ENCODE measurements at places on chromosomes 16 and 17.
A peak's percentile ranks its signal among the peaks of the same experiment; 100 is the strongest.

DNA sequence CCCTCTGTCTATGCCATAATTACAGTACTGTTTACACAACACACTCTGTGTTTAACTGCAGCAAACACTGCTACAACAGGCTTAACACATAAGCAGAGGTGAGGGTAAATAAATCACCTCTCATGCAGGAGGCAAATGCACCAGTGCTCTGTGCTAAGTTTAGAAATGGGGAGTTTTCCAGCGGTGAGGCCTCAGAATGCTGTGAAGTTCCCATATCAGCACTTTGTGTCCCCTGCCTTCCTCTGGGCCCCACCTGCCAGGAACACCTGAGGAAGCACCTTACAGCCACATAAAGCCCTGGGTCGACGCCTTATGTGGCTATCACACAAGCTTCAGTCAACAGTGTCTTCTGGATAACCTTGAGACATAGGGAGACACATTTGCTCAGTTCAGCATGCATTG is 304.5 kb downstream of the HAPSTR1 start:
- H3K4me1 ChIP-seq = no peaks in the 10 kb centered on the region
- DNase-seq = no peak
- H3K27ac ChIP-seq = no peak overlapping the region
- H3K36me3 ChIP-seq = no peaks in the 10 kb centered on the region
- no peaks in the 10 kb centered on the region for H3K27me3 ChIP-seq

GRCh38 chr16:30949650-30950515 is 1.0 kb downstream of the ORAI3 start:
- no peaks in the 10 kb centered on the region for H3K27me3 ChIP-seq
- peaks cover 11% of the 10 kb centered on the region for H3K4me1 ChIP-seq
- peak overlapping the region; percentile 86 for H3K27ac ChIP-seq
- peak; percentile 81 for DNase-seq
- H3K4me3 ChIP-seq = peak overlapping the region; percentile 70
- no peaks in the 10 kb centered on the region for H3K36me3 ChIP-seq

- H3K4me3 ChIP-seq = peak overlapping the region; percentile 66
- peak; percentile 56 for DNase-seq
- no peaks in the 10 kb centered on the region for H3K27me3 ChIP-seq
- no peaks in the 10 kb centered on the region for H3K36me3 ChIP-seq
- peak overlapping the region; percentile 89 for H3K27ac ChIP-seq
- no peaks in the 10 kb centered on the region for H3K4me1 ChIP-seq
Observed at GRCh38 chr16:21952040-21952792, 945 bp upstream of the UQCRC2 start.

GRCh38 chr17:79560527-79560926 is 50.3 kb downstream of the RBFOX3 start:
- no peak overlapping the region for H3K4me3 ChIP-seq
- no peaks in the 10 kb centered on the region for H3K36me3 ChIP-seq
- H3K4me1 ChIP-seq = no peaks in the 10 kb centered on the region
- no peak overlapping the region for H3K27ac ChIP-seq
- no peak for DNase-seq
- no peaks in the 10 kb centered on the region for H3K27me3 ChIP-seq

GRCh38 chr16:57663917-57664661 is 4.0 kb upstream of the ADGRG3 start:
- H3K36me3 ChIP-seq = no peaks in the 10 kb centered on the region
- no peaks in the 10 kb centered on the region for H3K4me1 ChIP-seq
- no peak overlapping the region for H3K27ac ChIP-seq
- no peak overlapping the region for H3K4me3 ChIP-seq
- no peaks in the 10 kb centered on the region for H3K27me3 ChIP-seq
- no peak for DNase-seq
